ENCODE measurements at places on chromosomes 2 and 18.

- no peak for DNase-seq
These were observed 89.2 kb downstream of the SOCS6 start for GRCh38 chr18:70377857-70378701.

DNA sequence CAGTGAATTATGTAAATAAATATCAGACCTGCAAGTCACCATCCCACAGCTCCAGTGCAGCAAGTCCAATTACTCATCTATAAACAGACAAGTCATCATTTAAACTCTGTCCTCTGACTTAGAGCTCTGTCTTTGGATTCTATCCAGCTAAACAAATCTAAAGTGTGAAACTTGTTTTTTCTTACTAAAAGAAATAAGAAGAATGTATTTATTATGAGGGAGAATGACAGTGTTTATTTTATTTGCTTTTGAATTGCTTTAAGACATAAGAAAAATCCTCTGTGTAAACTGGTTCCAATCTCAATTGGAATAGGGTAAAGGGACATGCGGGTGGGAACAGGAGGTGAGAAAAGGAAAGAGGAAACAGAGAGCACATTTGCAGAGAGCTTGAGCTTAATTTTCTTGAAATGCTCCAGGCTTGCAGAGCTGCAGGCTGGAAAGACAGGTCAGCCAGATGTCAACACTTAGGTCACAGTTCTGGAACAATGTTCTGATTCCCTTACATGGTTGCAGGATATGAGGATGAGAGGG, 355.8 kb downstream of the MEIS1 start:
- DNase-seq: no peak

- DNase-seq: no peak
These were observed 138.9 kb upstream of the NABP1 start for GRCh38 chr2:191539068-191539467.

- no peak for DNase-seq
These were observed 40.0 kb downstream of the COA5 start for GRCh38 chr2:98568161-98568956.

DNA sequence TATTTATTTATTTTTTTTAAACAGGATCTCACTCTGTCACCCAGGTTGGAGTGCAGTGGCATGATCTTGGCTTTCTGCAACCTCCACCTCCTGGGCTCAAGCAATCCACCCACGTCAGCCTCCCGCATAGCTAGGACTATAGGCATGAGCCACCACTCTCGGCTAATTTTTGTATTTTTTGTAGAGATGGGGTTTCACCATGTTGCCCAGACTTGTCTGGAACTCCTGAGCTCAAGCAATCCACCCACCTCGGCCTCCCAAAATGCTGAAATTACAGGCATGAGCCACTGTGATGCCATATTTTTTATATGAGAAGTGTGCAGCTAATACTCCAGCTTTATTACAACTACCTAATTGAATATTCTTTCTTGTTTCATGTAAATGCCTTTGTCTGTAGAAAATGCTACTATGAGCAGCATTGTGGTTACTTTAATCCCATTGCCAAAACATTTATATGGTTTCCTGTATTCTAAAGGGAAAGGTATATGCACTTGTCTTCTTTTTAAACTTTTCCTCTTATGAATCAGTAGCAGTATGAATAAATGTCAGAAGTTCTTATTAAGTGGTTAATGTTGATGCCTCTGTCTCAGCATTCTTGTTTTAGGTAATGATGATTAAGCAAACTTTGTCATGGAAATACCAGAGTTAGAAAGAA, 9.5 kb upstream of the BCL2L11 start:
- no peak for DNase-seq

DNA sequence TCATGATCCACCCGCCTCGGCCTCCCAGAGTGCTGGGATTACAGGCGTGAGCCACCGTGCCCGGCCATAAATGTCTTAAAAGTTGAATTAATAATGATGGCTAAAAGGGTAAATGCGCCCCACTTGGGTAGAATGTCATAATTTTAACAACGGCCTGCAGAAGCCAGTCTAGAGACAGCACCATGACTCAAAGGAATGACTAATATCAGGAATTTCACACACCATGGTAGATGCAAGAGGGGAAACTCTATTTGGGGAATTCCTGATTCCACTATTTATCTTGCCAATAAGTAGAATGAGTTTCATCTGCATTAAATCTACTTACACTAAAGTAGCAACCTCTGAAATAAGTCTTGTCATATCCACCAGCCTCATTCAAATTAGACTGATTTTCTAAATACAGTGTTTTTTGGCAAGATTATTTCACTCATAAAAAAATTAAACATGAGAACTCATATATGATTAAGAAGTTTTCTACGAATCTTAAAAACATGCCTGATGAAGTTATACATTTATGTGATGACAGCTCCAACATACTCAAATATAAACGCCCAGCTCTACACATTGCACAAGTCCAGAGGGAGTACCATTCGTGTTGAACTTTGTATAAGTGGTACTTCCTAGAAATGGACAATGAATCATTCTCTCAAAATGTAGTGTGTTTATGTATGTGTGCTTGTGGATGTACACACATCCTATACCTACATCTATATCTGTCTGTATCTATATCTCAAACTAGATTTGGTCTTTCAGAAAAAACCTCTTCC, 309.7 kb downstream of the IRS1 start:
- DNase-seq: no peak

Measured in H7 (cell line).